Tibial artery (tissue), 4 donors: ENCODE measurements at places on chromosomes 12 and 14.

DNA sequence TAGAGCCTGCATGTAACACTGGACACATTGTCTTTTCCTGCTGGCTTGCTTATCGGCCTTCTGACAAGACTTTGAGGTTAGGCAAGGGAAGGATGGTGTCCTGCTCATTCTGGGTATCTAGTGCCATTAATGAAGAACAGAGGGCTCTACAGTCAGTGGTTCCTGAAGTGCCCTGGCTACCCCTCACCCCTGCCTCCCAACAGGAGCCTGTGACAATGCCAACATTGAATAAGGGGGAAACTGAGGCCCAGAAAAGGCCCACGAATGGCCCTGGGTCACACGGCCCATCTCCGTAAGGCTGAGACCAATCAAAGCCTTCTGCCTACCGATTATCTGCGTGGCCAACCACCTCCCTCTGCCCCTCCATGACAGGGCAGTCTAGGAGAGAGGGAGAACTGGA, 2.1 kb downstream of the IFI27L2 start:
- no peak overlapping the region for H3K4me3 ChIP-seq
- no peak for DNase-seq
- no peaks in the 10 kb centered on the region for H3K4me1 ChIP-seq
- no peak overlapping the region for H3K27ac ChIP-seq
- no peaks in the 10 kb centered on the region for H3K27me3 ChIP-seq
- no peaks in the 10 kb centered on the region for H3K36me3 ChIP-seq

GRCh38 chr12:123139926-123140675, 10.8 kb downstream of the PITPNM2 start:
- DNase-seq = no peak
- H3K36me3 ChIP-seq = no peaks in the 10 kb centered on the region
- peak overlapping the region; percentile 73 for H3K27ac ChIP-seq
- H3K4me1 ChIP-seq = peaks cover 48% of the 10 kb centered on the region
- H3K27me3 ChIP-seq = no peaks in the 10 kb centered on the region

DNA sequence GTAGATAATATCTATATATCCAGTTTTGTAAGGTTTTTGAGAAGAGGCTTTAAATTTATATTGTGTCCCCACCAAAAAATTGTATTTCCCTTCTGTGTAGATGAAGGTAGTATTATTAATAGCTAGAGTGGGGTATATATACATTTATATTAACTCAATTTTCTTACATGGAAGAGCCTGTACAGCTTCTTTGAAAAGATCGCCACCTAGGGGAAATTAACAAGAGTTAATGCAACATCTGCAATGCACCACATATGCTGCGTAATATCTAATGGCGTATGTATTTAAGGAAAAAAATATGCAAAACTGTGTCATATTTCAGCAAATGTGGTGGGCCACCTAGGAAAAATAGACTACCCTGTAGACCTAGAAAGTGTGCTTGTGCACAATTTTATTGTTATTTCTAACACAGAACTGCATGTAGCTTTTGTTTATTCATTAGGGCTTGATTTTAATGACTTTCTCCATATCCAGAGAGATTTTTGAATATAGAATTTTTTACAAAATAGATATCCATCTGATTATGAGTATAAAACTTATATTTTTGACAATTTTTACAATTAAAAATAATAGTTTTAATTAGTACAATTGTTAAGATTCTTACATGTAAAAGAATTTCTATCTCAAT, 14.0 kb downstream of the CCER1 start:
- H3K27ac ChIP-seq = no peak overlapping the region
- no peaks in the 10 kb centered on the region for H3K36me3 ChIP-seq
- DNase-seq = no peak
- no peaks in the 10 kb centered on the region for H3K4me1 ChIP-seq

DNA sequence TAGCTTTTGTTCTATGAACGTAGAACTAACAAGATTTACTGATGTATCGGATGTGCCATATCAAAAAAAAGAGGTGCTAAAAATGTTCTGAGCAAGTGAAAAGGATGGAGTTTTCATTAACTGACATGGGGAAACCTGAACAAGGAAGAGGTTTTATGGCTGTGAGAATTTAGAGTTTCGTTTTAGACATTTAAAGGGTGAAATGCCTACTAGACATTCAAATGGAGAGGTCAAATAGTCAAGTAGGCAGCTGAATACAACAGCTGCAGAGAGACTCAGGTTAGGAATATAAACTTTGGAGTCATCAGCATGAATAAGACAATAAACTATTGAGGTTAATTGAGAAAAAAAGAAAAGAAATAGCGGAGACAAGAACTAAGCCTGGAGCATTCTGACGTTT, 364.9 kb upstream of the GARIN6 start:
- no peak overlapping the region for H3K27ac ChIP-seq
- no peaks in the 10 kb centered on the region for H3K27me3 ChIP-seq
- no peak for DNase-seq
- H3K4me3 ChIP-seq = no peak overlapping the region
- H3K4me1 ChIP-seq = no peaks in the 10 kb centered on the region

DNA sequence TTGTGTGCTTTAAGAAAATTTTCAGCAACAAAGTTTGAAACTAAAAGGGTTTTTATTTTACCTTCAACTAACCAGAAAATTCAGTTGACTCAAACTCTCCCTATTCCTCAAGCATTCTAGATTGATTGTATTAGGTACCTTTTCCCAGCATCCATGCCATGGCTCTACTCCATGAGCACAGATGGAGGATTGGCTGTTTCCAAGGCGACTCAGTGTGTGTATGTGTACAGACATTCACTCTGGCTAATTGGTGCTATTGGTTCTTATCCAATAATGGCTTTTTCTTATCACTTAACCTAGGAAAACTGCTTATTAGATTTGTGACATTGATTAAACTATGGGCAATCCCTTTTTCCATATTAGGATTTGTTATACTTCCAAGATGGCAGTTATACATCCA, 202.6 kb downstream of the ANO6 start:
- peaks cover 7% of the 10 kb centered on the region for H3K4me1 ChIP-seq
- no peak for DNase-seq
- H3K27ac ChIP-seq = no peak overlapping the region

DNA sequence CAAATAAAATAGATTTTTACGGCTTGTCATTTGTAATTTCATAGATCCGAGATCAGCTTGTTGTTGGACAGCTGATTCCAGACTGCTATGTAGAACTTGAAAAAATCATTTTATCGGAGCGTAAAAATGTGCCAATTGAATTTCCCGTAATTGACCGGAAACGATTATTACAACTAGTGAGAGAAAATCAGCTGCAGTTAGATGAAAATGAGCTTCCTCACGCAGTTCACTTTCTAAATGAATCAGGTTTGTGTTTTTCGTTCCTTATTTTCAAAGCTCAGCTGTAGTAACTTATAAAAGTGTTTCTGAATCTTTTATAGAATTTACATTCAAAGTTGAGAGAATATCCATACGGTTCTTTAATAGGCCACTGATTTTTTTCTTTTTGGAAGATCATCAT, 89.1 kb downstream of the LRRK2 start:
- H3K27me3 ChIP-seq = no peaks in the 10 kb centered on the region
- H3K4me1 ChIP-seq = no peaks in the 10 kb centered on the region
- no peak overlapping the region for H3K27ac ChIP-seq
- peaks cover 19% of the 10 kb centered on the region for H3K36me3 ChIP-seq

DNA sequence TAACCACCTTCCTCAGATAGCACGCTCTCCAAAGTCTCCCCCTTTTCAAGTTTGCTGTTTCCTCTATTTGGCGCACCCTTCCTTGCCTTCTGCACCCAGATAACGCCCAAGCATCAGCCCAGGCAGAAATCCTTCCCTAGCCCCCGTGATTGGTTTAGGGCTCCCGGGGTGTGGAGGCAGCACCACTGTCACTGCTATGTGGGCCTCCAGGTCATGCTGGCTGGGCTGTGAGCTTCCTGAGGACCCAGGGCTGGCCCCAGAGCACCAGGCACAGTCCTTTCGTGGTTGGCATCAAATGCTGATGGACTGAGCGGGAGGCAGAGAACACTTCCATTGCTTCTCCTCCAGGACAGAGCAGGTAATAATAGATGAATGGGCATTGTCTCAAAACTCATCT, 311.4 kb downstream of the BCL11B start:
- H3K27me3 ChIP-seq = no peaks in the 10 kb centered on the region
- DNase-seq = no peak
- H3K27ac ChIP-seq = no peak overlapping the region
- no peaks in the 10 kb centered on the region for H3K4me1 ChIP-seq
- no peak overlapping the region for H3K4me3 ChIP-seq
- no peaks in the 10 kb centered on the region for H3K36me3 ChIP-seq

GRCh38 chr12:122283680-122284079, 17.4 kb upstream of the VPS33A start:
- H3K4me3 ChIP-seq = no peak overlapping the region
- peaks cover 32% of the 10 kb centered on the region for H3K36me3 ChIP-seq
- peaks cover 16% of the 10 kb centered on the region for H3K4me1 ChIP-seq
- H3K27me3 ChIP-seq = no peaks in the 10 kb centered on the region

- H3K27me3 ChIP-seq = no peaks in the 10 kb centered on the region
- H3K36me3 ChIP-seq = no peaks in the 10 kb centered on the region
- H3K27ac ChIP-seq = no peak overlapping the region
- no peaks in the 10 kb centered on the region for H3K4me1 ChIP-seq
Measured at GRCh38 chr14:26199590-26200370, 398.1 kb downstream of the NOVA1 start.

- H3K36me3 ChIP-seq = no peaks in the 10 kb centered on the region
- H3K27me3 ChIP-seq = no peaks in the 10 kb centered on the region
- H3K27ac ChIP-seq = no peak overlapping the region
- no peaks in the 10 kb centered on the region for H3K4me1 ChIP-seq
Measured at GRCh38 chr14:73468828-73469375, 10.6 kb upstream of the NUMB start.

DNA sequence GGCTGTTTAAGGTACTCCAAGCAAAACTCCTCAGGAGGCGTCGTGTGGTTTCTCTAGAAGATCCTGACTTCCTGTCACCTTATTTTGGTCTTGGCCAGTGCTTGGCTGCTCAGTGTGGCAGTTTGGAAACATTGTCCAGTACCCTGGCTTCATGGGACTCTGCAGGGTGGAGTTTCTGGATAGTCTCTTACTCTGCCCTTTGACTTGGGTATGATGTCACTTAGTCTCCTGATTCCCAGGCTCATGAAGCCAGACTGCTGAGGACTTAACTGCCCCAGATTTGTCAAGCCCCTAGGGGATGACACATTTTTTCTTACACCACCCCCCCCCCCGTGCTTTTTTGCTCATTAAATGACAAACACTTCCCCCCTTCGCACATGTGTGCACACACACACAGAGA, 82.7 kb downstream of the ADCK1 start:
- H3K27me3 ChIP-seq = no peaks in the 10 kb centered on the region
- peaks cover 9% of the 10 kb centered on the region for H3K36me3 ChIP-seq
- peak; percentile 37 for DNase-seq
- H3K4me3 ChIP-seq = no peak overlapping the region
- no peaks in the 10 kb centered on the region for H3K4me1 ChIP-seq
- no peak overlapping the region for H3K27ac ChIP-seq

GRCh38 chr12:112759786-112760185, 31.8 kb upstream of the RPH3A start:
- no peak overlapping the region for H3K27ac ChIP-seq
- DNase-seq = no peak
- no peaks in the 10 kb centered on the region for H3K36me3 ChIP-seq
- H3K4me1 ChIP-seq = no peaks in the 10 kb centered on the region
- no peaks in the 10 kb centered on the region for H3K27me3 ChIP-seq
- no peak overlapping the region for H3K4me3 ChIP-seq

DNA sequence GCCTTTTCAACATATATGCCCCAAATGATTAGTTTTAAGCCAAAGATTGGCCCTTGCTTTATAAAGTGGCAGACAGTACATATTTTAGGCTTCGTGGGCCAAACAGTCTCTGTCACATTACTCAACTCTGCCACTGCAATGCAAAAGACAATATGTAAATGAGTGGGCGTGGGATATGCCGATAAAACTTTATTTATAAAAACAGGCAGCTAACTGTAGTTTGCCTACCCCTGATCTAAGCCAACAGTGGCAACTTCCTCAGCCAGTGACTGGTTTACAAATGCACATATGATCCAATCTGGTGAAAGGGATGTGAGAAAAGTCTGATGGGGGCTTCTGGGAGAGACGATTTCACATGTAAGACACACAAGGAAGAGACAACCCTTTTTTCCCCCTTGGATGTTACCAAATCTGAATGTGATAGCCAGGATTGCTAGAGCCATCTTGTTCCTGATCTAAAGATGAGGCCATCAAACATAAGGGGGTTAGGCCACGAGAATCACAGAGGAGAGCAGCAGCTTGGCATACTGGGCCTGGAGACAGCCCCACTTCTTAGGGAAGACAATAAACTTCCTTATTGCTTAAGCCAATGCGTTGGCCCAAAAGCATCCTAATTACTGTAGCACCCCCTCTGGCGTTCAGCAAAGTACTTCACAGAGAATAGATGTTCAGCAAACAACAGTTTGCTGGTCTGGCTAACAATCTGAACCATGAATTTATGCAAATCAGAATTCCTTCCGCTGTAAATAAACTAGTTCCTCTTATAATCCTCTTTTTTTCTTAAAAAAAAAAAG, 75.2 kb upstream of the TMCC3 start:
- H3K36me3 ChIP-seq = no peaks in the 10 kb centered on the region
- DNase-seq = peak; percentile 51
- no peak overlapping the region for H3K4me3 ChIP-seq
- H3K27ac ChIP-seq = no peak overlapping the region
- H3K27me3 ChIP-seq = no peaks in the 10 kb centered on the region
- peaks cover 7% of the 10 kb centered on the region for H3K4me1 ChIP-seq

DNA sequence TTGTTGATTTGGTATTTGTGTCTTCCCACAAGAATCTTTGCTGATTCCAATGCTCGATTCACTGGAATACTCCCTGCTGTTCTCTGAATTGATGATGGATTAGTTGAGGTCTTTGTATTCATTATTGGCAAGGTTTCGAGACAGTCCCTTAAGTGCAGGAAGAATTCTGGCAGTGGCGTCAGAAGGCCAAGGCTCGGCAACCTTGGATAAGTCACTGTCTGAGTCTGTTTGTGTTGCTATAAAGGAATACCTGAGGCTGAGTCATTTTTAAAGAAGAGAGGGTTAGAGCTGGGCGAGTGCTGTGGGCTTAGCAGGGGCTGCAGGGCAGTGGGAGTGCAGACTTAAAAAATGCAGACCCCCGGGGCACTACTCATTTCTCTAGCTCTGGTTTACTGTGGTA, 56.9 kb downstream of the CHST11 start:
- H3K4me3 ChIP-seq = no peak overlapping the region
- no peak for DNase-seq
- no peaks in the 10 kb centered on the region for H3K36me3 ChIP-seq

DNA sequence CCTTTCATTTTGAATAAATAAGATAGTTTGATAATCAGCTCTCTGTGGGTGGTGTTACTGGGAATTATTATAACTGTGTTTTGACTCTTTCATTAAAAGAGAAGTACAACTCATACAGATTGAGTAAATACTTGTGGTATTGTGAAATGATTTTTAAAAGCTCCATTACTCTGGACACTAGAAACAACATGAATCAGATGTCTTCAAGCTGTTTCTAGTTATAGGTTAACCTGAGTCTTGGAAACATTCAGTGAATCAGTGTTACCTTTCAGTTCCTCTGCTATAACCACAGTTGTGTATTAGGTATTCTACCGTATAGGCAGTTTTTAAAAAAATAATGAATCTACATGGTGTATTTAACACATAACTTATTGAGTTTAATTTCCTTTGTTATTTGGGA, 128.4 kb upstream of the SSTR1 start:
- no peak overlapping the region for H3K4me3 ChIP-seq
- H3K27ac ChIP-seq = no peak overlapping the region
- H3K4me1 ChIP-seq = no peaks in the 10 kb centered on the region
- no peak for DNase-seq
